ENCODE measurements at places on chromosomes 6 and 20.

- DNase-seq: no peak
These were observed 609 bp downstream of the L3MBTL1 start for GRCh38 chr20:43508106-43508505.

GRCh38 chr6:26472549-26473290 lies 15.0 kb downstream of the BTN2A1 start:
- no peak for DNase-seq

GRCh38 chr6:144360401-144360800 lies 75.3 kb downstream of the UTRN start:
- DNase-seq: no peak

DNA sequence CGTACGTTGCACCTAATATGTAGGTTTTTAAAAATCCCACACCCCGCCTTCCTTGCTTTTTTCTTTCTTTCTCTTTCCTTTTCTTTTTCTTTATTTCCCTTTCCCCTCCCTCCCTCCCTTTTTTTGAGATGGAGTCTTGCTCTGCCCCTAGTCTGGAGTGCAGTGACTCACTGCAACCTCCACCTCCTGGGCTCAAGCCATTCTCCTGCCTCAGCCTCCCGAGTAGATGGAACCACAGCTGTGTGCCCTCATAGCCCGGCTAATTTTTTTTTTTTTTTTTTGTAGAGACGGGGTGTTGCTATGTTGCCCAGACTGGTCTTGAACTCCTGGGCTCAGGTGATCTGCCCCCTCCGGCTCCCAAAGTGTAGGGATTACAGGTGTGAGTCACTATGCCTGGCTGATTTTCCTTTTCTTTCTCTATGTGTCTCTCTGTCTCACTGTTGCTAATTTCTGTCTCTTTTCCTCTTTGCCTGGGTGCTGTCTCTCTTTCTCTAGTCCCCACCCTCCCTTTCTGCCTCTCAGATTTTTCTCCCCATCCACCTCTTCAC lies 61.2 kb downstream of the SRC start:
- DNase-seq: no peak

DNA sequence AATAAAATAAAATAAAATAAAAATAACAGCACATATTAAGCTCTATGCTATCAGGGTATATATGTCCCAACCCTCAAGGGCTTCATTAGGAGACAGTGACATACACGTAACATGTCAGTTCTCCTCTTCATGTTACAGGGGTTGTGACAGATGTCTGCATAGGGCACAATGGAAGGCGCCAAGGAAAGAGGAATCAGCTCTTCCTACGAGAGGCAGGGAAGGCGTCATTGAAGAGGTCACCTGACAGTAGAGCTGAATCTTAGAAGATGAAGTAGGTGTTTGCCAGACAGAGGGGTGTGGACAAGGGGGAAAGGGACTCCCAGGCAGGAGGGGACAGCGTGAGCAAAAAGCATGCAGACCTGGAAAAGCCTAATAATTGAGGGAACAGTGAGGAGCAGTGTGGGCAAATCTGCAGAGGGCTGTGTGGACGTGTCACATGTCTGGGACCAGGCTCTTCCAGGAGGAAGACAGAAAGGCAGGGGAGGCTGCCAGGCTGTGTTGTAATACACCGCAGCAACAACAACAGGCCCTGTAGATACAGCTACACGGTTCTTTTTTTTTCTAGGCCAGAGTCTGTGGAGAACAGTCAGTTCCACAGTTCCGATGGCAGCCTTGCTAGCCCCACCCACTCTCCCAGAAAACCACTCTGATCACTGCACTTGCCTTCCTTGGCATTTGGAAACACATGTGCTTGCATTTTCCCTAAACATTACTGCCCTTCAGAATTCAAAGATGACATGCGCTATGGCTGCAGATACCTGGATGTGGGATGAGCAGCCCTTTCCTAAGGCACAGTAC lies 2.5 kb upstream of the FKBP5 start:
- DNase-seq: peak; percentile 46

DNA sequence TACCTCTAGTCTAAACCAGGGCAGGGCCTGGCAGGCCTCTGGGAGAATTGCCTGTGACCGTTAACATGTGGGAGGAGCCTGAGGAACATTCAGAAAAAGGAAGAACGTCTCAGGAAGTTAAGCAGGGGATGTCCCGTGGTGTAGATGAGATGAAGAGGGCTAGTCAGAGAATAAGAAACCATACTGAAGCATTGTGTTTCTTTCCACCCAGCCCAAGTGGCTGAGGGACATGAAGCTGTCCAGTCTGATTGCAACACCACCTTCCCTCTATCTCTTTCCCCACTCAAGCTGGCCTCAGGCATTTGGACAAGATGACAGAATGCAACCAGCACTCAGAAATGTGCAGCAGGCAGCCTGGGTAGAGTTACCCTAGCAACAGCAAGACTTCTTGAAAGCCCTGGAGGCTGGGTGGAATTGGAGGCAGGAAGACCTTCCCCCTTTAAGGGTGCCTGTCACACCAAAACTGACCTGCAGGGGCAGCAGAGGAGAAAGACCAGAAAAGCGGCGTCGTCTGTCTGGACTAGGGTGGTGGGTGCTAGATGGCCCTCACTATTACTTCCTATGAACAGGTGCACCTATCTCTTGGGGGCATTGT lies 186.1 kb downstream of the UNC5CL start:
- DNase-seq: no peak

DNA sequence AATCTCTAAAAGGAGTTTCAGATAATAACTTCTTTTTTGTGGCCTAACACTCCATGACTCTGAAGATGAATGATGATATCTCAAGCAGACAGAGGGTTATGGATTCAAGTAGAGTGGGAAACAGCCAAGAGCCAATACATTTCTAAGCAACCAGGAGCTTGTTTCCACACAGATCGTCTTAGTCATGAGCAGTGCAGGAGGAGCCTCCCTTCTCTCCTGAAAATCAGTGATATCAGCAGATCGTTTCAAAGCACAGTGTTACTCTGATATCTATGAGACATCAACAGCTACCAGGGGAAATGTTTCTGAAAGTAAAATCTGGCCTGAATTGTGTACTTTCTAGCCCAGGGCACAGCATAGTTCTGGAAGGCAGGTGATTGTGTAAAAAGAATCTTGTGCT lies 11.5 kb downstream of the ADGRG6 start:
- no peak for DNase-seq

DNA sequence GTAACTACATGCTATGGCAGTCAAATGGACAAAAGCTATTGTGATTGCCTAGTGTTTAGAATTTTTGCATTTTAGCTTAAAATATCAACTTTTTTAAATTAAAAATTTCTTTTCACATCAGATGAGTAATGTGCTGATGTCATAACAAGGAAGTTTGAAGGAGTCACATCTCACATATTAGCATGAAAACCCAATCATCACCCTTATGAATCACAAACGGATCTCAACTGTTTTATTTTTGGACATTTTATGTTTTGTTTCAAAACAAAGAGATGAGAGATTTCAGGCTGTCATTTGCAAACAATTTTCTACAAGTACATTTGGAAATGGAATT lies 53.6 kb upstream of the TRERF1 start:
- DNase-seq: no peak

- DNase-seq: no peak
These were observed 25.5 kb upstream of the NOL4L start for GRCh38 chr20:32610472-32611218.

GRCh38 chr6:40998661-40999060 lies 40.4 kb downstream of the UNC5CL start:
- no peak for DNase-seq

GRCh38 chr20:23326774-23327173 lies 23.8 kb upstream of the NXT1 start:
- DNase-seq: no peak

- DNase-seq: peak; percentile 54
These were observed 734 bp downstream of the TPBG start for GRCh38 chr6:82364087-82365015.

DNA sequence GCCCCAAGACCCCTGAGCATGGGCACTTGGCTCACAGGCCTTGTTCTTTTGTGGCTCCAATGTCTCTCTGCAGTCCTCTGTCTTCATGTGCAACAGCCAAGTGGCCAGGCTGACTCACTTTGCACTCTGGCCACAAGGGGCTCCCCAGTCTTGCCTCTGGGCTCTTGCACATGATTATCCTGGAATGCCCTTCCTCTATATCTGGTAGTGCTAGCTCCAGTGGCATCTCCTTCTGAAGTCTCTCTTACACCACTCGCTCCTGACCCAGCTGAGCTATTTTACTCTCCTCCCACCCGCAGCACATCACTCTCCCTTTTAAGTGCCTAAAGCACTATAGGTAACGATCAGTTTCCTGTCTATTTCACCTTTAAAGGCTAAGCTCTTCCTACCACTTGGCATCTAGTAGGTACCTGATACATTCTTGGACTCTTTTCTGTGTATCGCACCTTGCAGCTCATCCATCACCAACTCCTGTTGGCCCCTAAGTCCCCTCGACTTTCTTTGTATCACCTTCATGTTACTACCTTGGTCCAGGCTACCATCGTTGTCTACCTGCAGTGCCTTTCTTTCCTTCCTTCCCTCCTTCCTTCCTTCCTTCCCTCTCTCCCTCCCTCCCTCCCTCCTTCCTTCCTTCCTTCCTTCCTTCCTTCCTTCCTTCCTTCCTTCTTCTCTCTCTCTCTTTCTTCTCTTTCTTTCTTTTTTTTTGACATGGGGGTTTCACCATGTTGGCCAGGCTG lies 211.9 kb upstream of the RNF24 start:
- no peak for DNase-seq

- no peak for DNase-seq
These were observed 21.1 kb upstream of the TAF8 start for GRCh38 chr6:42029062-42029685.
